ENCODE measurements at places on chromosomes 5 and 9.

DNA sequence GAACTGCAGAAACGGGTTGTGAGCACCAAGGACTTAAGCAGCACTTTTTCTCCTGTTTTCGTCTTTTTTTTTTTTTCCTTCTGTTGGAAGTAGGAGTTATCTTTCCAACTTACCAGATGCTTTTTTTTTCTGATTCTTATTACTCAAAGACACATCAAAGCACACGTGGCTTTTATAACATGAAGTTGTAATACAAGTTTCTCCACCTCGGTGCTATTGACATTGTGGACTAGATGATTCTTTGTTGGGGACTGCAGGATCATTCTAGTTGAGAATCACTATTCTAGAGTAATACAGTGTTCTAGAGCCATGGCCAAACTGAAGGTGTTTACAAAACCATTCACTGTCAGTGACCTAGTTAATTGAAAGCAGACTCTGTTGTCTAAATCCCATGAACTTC, 51.5 kb downstream of the MYO10 start:
- no peak for DNase-seq

GRCh38 chr9:95993337-95993736, 117.8 kb downstream of the ERCC6L2 start:
- no peak for DNase-seq

DNA sequence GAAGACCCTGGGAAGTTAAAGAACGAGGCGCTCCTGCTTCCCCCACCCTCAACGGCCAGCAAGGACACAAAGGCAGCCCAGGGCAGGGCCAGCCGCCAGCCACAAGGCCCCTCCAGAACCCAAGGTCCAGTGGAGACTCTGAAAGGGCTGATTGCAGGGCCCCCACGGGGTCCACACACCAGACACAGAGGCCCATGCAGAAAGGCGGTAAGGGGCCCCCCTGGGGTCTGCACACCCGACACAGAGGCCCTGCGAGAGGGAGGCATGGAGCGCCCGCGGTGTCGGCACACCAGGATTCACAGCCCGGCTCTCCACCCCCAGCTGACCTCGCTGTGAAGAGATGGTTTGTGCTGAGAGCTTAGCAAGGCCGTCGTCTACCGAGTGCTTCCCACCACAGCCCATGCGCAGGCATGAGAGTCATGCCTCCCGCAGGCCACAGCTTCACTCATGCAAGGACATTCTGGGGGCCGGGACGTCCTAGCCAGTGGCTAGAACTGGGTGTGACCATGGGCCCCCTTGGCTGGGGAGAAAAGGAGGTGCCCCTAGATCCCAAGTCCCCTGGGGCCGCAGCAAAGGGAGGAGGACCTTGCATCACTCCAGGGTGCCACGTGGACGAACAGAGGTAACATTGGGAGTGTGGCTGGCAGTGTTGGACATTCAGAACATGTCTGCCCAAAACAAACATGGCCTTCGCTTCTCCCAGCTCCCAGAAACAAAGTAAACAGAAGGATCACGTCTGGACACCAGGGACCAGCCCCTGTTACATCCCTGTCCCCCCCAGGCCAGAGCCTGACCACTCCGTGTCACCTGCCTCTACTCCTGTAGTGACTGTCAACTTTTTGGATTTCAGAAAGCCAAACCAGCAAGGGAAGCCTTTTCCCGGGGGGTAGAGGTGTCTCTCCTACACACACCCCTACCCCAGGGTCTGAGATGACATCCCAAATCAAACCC, 9.8 kb downstream of the BRD3 start:
- DNase-seq: no peak

DNA sequence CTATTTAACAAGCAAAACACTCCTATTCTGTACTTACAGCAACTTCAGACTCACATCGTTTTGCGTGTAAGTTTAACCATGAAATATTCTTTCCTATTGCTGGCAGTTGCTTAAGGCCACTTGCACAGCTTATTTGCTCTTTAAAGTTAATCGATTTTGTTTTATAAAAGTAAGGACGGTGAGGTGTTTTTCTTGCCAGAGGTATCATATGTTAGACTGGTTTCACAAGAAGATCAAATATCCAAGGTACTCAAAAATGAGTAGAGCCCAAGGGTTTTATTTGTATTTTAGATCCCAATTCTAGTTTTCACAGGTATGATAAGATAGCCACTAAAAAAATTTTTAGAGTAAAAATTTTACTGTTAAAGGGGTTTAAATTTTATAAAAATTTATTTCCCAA, 16.2 kb downstream of the CLINT1 start:
- DNase-seq: no peak

GRCh38 chr5:77632526-77633206, 5.8 kb downstream of the OTP start:
- DNase-seq: no peak

GRCh38 chr9:27602142-27602861, 29.0 kb upstream of the C9orf72 start:
- no peak for DNase-seq

DNA sequence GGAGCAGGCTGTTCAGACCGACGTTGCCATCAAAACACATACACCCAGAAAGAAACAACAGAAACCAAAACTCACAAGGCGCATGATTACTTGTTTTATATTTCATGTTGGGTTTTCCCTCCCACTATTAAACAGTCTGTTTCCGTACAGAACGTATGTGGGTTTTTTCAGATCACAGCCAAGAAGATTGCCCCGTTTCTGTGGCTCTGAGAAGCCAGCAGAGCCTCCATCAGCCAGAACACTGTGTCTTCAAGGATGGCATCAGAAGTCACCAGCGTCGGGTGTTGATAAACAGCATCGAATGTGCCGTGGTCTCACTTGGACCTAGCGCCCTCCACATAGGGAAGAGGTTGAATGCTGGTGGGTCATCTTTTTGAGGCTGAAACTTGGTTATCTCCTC, 42.8 kb downstream of the FAM78A start:
- no peak for DNase-seq

DNA sequence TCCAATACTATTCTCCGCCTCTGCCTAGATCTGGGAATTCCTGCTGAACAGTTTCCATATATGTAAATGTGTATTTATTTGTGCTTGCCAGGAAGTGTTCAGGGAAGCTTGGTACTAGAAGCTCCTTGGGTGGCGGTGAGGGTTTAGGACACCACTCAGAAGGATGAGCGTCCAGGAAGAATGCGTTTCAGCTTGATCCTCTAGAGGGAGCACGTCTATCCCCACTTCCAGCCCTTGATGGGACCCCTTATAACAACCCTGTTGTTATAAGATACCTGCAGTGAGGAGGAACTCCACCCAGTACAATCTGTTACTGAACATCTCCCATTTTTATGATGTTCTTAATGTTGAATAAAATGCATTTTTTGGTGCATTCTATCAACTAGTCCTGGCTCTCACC, 88.9 kb downstream of the CYFIP2 start:
- no peak for DNase-seq

DNA sequence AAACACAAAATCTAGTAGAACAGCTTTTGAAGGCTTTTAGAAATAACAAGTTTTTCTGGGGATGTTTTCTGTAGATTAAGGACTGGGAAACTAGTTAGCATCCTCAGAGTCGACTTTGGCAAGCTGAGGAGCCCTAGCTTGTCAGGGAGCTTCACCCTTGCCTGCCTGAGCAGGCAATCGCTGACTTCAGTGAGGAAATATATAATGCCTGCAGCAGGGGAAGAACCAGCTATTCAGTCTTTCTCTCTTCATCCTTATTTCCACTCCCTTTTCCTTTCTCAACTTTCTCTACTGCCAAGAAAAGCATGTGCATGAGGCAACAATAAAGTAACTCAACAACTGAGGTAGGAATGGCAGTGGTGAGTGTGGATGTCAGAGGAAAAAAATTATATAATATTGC, 54.7 kb downstream of the PLK2 start:
- no peak for DNase-seq

GRCh38 chr5:16410338-16410737, 55.3 kb downstream of the ZNF622 start:
- no peak for DNase-seq

- DNase-seq: no peak
These were observed 1.9 kb downstream of the DPM2 start for GRCh38 chr9:127935765-127936221.

- no peak for DNase-seq
These were observed 2.1 kb downstream of the FBXW2 start for GRCh38 chr9:120791161-120791560.

DNA sequence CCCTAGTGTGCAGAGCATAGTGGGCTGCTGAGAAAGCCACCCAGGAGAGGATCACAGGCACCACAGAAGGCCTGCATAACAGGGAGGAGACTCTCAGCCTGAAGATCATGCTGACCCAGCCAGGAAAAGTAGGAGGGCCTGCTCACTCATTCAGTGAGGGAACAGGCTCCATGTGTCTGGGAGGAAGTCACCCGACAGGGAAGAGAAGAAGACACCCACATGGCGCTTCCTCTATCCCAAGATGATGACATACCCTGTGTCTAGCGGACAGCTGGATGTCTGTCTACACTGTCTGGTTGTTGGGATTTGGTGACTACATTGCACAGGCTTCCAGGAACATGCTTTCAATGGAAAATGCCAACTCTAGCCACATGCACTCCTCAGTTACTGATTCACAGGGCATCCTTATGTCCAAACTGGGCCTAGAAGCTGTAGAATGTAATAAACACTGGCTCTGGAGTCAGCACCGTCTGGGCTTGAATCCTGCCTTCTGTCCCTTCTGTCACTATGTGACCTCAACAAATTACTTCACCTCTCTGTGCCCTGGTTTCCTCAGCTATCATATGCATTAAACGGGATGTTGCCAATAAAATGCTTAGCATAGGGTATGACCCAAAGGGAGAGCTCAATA, 47.6 kb downstream of the KLHL3 start:
- DNase-seq: no peak

GRCh38 chr5:139912158-139912557, 116.5 kb downstream of the PSD2 start:
- DNase-seq: no peak

GRCh38 chr9:88660611-88661010, 125.6 kb downstream of the NXNL2 start:
- DNase-seq: no peak

- DNase-seq: no peak
These were observed 22.2 kb downstream of the CDC37L1 start for GRCh38 chr9:4701526-4701925.

DNA sequence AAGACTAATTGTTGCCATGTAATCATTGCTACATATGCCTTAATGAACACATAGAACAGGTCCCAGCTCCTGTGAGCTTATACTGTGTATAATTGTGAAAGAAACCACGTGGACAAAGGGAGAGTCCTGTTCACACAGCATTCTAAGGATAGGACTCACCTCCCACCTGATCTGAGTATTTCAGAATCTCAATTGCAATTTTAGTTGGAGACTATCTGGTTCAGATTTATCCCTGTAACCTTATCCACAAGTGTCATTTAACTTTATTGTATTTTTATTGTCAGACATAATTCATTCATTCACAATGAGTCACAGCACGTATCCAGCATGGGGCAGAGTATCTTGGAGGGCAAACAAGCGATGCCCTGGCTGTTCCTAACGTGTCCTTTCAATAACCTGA, 448.3 kb downstream of the NTRK2 start:
- DNase-seq: no peak

DNA sequence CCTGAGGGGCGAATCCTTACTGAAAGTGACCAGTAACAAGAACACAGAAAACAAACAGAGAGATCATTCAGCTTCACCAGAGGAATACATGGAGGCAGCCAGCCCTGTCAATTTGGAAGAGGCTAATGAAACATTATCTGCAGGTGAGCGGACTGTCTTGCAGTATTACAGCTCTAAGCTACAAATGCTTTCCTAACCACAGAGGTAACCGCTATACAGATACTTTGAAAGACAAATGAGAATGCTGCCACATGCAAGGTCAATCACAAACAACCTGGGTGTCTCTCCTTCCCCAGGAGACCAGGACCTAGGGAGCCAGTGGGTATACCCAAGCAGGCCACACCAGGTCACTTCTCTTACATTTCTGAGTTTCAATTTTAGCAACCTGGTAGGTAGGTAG, 30.2 kb downstream of the EFNA5 start:
- DNase-seq: no peak

DNA sequence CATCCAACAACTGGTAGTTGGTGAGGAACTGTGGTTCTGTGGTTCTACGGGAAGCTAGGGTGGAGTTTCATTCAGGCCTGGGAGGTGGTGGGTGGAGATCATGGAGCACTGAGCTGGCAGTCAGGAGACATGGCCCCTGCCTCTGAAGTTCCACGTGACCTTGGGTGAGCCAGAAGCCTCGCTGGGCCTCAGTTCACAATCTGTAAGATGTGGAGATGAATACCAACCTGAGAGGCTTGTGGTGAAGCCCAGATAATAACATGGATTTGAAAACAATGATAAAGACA, 177.9 kb downstream of the MACROH2A1 start:
- DNase-seq: no peak

GRCh38 chr9:96574931-96575351, 44.7 kb downstream of the CDC14B start:
- no peak for DNase-seq

GRCh38 chr9:83754383-83754977, 46.7 kb upstream of the UBQLN1 start:
- DNase-seq: no peak

- DNase-seq: no peak
These were observed 6.2 kb upstream of the TMEM141 start for GRCh38 chr9:136784997-136785361.

DNA sequence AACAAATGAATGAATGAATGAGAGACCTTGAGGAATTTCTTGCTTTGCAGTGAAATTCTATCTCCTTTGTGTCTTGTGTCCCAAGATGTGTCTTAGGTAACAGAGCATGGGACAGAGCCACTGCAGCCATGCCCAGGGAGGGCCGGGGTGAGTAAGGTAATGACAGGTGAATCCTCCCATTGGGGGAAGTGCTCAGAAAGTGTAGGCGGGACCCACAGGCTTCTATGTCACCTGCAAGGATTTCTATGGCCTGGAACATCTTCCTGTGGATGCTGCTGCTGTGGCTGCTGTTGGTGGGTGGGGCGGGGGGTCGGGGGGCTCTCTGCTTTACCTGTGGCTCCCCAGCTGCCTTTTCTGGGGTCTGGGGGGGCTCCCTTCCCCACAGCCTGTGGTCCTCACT, 133.6 kb upstream of the IER5L start:
- DNase-seq: no peak

- DNase-seq: no peak
These were observed 136.2 kb upstream of the TRIM32 start for GRCh38 chr9:116550696-116551436.

DNA sequence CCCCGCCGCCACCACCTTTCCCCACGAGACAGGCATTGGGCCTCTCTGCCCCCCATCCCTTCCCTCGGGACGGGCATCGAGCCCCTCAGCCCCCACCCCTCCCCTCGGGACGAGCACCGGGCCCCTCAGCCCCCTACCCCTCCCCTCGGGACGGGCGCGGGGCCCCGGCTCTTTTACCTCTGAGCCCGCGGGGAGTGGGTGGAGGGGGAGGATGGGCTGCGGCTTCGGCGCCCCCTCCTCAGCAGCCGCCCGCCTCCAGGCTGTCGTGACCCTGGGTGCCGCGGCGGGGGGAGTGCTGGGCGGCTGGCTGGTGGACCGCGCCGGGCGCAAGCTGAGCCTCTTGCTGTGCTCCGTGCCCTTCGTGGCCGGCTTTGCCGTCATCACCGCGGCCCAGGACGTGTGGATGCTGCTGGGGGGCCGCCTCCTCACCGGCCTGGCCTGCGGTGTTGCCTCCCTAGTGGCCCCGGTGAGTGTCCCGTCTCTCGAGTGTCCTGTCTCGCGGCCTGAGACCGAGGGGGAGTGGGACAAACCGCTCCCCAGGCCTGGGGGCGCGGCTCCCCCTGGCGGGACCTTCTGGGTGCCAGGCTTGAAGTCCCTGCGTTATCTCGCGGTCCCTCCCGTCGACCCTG, 791 bp downstream of the SLC2A8 start:
- no peak for DNase-seq
